Stimulated activated CD4-positive, alpha-beta T cell treated with anti-CD3 and anti-CD28 coated beads, Interleukin-1b, Interleukin-23, amount 100 ng/mL, for 1 hour (primary cell): ENCODE measurements at places on chromosomes 13 and 19.

GRCh38 chr19:47623151-47623920 is 14.4 kb downstream of the BICRA start:
- DNase-seq = no peak

DNA sequence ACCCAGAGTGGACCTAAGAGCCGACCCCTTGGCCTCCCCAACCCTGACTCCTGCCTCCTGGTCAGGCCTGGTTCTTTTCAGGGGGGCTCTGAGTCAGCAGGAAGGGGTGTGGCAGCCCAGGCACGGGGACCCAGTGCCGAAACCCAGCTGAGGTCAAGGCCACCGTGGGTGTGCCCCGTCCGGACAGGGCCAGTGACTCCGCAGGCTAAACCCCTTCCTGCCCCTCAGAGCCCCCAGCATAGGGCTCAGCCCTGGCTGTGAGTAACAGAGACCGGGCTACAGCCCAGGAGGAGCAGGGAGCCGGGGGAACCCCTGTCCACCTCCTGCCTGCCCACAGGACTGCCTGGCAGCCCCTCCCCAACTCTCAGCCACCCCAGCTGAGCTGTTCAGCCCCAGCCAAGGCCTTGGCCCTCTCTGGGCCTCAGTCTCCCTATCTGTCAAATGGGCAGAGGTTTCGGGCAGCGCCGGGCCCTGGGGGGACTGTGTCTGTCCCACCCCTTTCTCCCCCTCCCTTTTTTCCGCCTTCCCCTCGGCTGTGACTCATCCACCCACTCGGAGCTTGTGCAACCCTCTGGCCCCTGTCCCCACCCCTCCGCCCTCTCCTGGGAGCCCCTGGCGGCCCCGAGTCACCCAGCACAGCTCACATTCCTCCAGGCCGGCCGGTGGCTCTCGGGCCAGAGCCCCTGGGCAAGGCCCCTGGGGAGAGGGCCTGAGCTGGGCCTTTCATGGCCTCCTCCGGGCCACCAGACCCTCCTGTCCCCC is 8.6 kb downstream of the ZBTB7A start:
- DNase-seq = no peak

DNA sequence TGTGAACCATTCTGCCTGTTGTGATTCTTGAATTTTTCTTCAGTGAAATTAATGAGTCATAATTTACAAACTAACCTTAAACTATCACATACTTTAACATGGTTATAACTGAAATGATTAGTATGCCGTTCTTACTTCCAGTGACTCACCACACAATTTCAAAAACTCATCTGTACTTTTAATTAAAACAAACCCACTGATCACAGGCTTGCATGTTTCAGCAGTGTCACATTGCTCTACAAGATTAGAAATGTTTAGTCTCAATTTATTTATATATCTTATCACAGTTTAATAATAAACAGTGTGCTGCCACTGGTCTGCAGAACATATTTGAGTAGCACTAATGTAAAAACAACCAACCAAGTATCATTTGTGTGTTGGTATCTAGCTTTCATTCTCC is 2227.9 kb upstream of the PCDH20 start:
- no peak for DNase-seq

- DNase-seq = no peak
These were observed 5.1 kb downstream of the IQCN start for GRCh38 chr19:18269070-18269723.

- DNase-seq = no peak
These were observed 92.8 kb upstream of the RAP2A start for GRCh38 chr13:97341135-97341534.
